ENCODE measurements at places on chromosomes 16 and 17.

GRCh38 chr16:81755915-81756614, 23.0 kb upstream of the PLCG2 start:
- no peak for DNase-seq

- no peak for DNase-seq
These were observed 27.7 kb upstream of the ZNF469 start for GRCh38 chr16:88355093-88355388.

DNA sequence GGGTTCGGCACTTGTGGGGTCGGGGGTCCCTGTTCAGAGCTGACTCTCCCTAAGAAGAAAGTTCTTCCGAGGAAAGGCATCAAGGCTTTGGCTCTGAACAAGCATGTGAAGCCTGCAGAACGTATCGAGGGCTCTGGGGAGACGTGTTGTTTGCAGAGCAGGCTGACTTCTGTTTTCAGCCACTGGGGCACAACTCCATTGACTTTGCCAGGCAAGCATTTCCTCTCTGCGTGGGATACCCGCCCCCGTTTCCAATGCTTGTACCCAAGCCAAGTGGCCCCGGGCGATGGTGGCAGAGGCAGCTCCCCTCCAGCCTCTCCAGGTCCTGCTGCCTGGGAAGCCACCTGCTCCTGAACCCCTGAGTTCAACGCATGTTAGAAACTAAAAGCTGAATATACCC, 255.7 kb downstream of the RBFOX3 start:
- DNase-seq, result no peak

DNA sequence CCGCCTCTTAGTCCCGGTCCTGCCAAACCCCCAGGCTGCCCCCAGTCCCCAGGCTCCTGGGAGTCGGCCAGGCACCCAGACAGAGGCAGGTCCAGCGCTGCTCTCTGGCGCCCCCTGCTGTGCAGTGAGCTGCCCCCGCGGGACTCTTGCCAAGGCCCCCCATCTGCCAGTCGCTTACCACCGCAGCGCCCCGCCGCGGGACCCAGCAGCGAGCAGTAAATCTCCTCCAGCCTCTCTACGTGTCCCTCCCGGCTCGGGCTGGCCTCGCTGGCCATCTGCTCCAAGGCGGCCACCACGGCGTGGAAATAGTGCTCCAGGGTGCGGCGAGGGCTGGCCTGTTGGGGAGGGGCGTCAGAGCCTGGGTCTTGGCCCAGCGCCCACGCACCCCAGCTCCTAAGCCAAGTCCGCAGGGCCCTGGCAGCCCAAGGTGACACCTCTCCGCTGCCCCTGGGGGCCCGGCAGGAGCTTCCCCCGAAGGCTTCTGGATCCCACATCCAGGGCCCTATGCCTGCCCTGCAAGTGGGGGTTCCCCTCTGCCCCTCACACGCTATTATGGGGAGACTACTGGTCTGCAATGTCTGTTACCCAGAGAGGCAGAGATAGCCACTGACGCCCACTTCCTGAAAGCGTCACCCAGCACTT, 33.7 kb upstream of the MFSD6L start:
- DNase-seq, result no peak

GRCh38 chr16:4945560-4946502, 8.9 kb upstream of the PPL start:
- DNase-seq, result no peak

- DNase-seq, result no peak
These were observed 7.8 kb downstream of the CLCN7 start for GRCh38 chr16:1466968-1467521.

GRCh38 chr16:74623214-74623838, 16.4 kb upstream of the GLG1 start:
- peak; percentile 44 for DNase-seq

- no peak for DNase-seq
These were observed 885.5 kb downstream of the CDH11 start for GRCh38 chr16:64236316-64236715.

GRCh38 chr16:56792967-56793366, 63.0 kb downstream of the NUP93 start:
- DNase-seq, result no peak

DNA sequence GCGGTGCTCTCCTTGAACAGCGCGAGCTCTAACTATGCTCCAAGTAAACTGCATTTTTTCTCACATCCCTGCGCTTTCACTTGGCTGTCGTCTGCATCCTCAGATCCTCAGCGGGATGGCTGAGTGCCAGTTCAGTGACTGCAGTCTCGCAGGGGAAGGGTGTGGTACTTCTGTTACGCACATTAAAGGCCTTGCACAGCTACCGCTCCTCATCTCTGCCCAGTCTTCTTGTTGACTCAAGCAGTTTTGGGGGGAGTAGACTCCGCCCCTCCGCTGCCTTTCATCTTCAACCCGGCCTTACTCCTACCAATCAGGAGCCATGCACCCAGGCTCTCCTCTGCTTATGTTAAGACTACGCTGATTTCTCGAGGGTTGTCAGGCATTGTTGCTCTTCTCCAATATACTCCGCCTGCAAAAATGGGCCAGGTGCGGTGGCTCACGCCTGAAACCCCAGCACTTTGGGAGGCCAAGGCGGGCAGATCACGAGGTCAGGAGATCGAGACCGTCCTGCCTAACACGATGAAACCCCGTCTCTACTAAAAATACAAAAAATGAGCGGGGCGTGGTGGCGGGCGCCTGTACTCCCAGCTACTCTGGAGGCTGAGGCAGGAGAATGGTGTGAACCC, 10.0 kb downstream of the ATP5PD start:
- DNase-seq, result peak; percentile 88

GRCh38 chr16:1055557-1055924, 17.0 kb upstream of the SSTR5 start:
- no peak for DNase-seq

DNA sequence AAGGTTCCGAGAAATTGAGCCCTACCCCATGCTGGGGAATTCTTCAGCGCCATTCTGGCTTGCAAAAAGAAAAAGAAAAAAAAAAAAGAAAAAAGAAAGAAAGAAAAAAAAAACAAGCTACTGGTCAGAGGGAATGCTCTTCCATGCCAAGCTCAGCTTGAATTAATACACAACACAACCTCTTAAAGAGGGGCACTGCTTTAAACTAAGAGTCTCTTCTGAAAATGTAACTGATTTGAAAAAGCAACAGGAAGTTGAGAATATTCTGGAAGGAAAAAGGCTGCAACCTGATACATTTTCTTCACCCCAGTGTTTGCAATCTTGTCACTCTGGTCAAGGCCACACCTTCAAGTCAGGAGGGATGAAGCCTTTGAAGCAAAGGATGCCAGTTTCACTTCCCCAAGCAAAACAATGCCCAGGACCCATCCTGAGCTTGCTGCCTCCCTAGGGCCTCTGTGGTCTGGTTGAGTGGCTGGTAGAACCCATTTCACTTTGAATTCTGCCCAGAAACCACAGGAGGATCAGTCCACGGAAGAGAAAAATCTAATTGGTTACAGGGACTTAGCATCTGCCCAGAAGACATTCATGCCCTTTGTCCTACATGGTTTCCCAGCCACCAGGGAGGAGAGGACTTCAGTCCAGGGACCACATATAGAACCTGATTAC, 389.7 kb downstream of the SOX9 start:
- no peak for DNase-seq

- DNase-seq, result no peak
These were observed 3.8 kb downstream of the TBX21 start for GRCh38 chr17:47736501-47737495.

DNA sequence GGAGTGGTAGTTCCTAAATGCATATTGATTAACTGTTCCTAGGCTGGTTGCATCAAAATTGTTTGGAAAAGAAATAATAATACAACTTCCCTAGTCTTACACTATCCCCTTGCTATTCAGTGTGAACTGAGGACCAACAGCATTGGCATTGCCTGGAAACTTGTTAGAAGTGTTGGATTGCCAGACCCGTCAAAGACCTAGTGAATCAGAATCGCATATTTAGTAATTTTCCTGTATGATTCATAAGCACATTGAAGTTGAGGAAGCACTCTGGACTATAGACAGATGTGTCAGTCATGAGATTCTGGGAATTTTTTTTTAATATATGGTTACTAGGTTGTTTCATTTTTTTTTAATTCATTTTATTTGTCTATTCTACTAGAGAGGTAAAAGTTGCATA, 34.7 kb upstream of the KCNJ16 start:
- no peak for DNase-seq

- DNase-seq, result no peak
These were observed 105.0 kb upstream of the FOXF1 start for GRCh38 chr16:86405319-86405718.

DNA sequence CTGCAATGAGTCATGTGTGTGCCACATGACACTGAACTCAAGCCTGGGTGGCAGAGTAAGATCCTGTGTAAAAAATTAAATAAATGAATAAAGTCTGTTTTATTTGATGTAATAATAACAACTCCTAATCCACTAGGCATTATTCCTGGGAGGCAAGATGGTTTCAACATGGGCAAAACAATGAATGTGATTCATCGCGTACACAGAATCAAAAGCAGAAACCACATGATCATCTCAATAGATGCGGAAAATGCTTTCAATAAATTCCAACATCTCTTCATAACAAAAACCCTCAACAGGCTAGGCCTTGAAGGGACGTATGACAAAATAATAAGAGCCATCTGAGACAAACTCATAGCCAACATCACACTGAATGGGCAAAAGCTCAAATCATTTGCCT, 195.4 kb downstream of the CDH11 start:
- DNase-seq, result no peak

DNA sequence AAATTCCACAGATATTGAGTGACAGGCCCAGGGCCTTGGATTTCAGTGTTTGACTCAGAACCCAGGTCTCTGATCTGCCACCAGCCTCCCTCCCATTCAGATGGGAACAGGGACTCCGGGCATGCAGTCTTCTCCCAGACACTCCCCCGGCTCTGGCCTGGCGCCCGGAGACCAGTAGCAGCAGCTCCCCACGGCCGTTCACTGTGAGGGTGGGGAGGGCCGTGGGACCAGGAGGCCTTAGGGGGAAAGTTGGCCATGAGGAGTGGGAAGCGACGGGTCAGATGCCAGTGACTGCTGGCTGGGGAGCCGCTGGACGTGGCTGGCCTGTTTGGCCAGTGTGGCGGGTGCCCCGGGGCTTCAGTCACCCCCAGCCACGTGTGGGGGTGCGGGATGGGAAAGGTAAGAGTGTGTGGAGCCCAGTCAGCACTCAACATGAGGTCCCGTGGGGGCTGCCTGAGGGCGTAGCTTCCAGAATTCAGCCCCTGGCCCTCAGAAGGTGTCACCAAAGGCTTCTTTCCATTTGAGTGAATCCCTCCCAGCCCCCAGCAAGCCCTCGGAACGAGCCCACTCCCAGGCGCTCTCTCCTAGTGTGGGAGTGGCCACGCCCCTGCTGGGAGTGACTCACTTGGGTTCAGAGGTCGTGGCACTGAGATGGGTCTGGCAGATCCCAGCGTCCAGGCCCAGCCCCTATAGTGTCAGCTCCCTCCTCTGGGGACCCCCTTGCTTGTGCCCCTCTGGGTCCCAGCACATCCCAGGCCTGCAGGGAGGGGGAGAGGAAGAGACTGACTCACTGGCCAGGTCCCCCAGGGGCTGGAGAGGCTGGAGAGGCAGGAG, 309.4 kb downstream of the SEC14L1 start:
- peak; percentile 85 for DNase-seq

- DNase-seq, result no peak
These were observed 396.4 kb upstream of the CCL2 start for GRCh38 chr17:33858682-33859081.

- DNase-seq, result no peak
These were observed 33.1 kb downstream of the POLR3E start for GRCh38 chr16:22330326-22330725.

- DNase-seq, result no peak
These were observed 199.1 kb upstream of the C17orf78 start for GRCh38 chr17:37176723-37177122.

DNA sequence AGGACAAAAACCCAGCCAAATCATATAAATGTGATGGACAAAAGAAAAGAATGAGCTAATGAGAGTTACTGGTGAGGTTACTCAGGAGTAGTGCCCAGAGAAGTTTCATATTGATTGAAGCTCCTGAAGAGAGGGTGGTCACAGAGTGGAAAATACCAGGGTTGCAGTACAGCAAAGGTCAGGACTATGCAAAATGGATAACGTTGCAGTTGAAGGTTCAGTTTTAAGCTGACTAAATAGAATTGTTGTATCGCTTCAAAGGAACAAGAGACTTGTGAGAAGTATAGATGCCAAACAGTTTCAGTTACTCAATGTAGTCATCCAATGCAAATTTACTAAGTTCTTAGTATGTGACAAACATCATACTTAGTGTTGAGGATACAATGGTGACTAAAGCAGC, 47.1 kb downstream of the ABCA8 start:
- no peak for DNase-seq

- DNase-seq, result no peak
These were observed 28.7 kb upstream of the ENPP7 start for GRCh38 chr17:79702034-79702433.

- DNase-seq, result no peak
These were observed 6.2 kb downstream of the USH1G start for GRCh38 chr17:74916851-74917199.

DNA sequence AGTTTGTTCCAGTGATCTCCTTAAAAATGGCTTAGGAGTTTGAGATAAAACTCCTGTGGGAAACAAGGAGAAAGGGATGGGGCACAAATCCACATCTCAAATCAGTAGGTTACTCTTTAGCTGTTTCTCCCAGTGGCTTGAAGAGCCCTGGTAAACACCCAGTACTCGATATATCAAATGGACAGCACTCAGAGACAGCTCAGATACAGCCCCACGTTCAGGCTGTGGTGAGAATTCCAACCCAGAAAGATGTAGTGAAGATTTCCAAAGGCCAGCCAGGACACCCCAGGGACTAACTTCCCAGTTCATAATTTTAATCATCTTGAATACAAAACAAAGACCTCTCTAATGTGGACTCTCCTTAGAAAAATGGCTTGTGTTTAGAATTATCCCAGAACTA, 6.4 kb upstream of the VEZF1 start:
- DNase-seq, result no peak

- DNase-seq, result no peak
These were observed 491 bp downstream of the POLR2C start for GRCh38 chr16:57462978-57463362.

DNA sequence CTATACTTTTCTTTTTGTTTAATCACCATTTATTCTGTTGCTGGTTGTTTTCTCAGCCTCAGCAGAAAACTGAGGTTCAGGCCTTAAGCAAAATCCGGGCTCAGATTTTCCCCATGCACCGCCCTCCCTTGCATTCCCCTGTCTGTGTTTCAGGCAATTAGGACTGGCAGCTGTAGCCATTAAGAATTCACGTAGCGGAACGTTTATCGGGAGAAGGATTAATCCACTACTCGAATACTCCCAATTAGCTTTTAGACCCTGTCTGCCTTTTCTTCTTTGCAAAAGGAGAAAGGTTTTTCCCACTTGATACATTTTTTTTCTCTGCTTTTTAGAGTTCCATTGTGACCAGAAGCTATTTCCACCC, 173.1 kb downstream of the RPTOR start:
- DNase-seq, result no peak

DNA sequence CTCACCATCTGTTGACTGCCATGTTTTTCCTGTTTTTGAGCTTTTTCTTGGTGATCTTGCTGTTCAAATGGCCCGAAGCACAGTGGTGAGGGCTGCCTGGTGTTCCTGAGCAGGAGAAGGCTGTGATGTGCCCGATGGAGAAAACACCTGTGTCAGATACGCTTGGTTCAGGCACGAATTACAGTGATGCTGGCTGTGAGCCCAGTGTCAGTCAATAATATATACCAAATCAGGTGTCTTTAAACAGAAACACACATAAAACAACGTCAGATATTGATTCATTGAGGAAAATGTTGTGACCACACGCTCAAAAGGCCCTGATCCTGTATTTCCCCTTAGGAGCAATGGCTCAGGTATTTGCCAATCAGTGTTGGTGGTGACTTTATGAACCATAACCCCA, 111.7 kb downstream of the SDR42E1 start:
- no peak for DNase-seq
